ENCODE measurements at places on chromosomes 6 and 20. TPM values are rescaled to one million over a fixed set of nuclear protein-coding genes. Genes with fewer than 3 reads are reported as not detected.

DNA sequence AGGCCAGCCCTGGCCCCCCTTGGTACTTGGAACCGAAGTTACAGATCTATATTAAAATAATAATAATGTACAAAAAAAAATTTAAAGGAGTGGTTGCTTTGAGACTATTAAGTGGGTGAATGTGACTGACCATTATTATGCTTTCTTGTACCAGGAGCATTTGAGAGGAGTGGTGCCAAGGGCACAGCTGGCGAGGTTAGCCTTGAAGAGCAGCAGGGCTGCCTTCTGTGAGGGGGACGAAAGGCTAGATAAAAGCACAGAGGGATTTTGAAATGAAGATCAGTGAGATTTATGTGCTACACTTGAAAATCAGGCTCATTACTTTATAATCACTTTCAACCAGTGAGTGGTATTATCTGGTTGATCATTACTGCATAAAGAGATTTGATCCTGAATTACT, 48.6 kb downstream of the FIG4 start:
- DNase-seq: no peak

DNA sequence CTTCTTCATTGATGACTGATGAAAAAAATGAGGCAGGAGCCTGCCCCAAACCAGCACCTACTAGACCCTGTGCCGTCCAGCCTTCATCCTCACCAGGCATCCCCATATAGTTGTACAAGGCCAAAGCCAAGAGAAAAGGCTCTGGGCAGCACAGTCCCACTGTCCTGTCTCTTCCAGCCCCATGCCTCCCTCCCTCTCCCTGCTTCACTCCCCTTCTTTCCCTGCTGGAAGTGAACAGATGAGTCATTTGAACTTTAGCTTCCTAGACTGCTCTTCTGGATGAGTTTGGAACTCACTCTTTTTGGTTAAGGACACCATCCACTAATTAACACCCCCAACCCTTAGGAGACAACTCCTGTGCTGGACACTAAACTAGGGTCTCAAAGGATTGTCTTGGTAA, 235.2 kb downstream of the LRFN2 start:
- DNase-seq: no peak

DNA sequence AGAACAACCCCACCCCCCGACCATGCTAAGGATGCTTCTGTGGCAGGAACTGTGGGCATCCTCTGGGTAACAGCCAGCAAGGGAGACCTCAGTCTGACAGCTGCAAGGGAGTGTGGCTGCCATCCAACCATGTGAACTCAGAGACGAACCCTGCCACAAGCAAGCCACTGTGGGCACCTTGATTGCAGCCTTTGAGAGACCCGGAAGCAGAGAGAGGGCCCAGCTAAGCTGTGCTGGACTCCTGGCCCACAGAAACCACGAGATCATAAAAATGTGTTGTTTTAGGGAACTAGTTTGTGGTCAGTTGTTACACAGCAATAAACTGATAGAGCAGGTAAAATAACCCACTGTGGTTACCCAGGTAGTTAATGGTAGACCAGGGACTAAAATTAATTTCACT, 414.6 kb downstream of the CDH26 start:
- no peak for DNase-seq

The SMLR1 gene
- total RNA-seq: not detected
